ENCODE measurements at places on chromosomes 7 and 10. TPM values are rescaled to one million over a fixed set of nuclear protein-coding genes. Genes with fewer than 3 reads are reported as not detected.

KLF14 gene
- total RNA-seq: not detected

MMRN2 gene
- 5.2 TPM for total RNA-seq

DNA sequence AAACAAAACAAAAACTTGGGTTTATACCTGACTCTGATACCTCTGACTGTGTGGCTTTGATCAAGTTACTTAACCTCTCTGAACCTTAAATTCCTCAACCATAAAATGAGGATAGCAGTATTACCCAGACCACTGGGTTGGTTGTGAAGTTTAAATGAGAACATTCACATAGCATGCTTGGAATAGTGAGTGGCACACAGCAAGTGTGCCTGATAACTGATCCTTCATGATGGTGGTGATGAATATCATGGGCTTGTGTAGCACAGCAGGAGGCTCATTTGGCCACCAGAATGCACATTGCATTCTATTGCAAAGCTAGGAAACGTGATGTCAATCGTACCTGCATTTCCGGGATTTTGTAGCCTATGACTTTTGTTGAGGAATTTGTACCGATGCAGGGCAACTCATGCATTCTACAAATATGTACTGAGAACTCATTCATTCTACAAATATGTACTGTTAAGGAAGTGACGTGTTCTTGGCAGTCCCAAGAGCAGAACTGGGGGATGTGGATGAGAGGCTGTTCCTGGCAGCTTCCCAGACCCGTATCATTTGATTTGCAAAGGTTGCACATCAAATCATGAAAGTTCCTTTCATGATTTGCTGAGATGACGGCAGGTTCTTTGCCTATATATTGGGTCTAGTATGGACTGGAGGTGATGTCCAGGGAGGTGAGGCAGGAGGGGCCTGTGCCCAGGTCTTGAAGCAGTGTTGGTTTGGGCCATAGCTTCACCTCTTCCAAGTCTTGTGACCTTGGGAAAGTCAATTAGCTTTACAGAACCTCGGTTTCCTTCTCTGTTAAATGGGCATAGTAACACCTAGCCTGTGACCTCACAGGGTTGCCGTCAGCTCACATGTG is 94.6 kb upstream of the SMNDC1 start:
- DNase-seq: no peak

DNA sequence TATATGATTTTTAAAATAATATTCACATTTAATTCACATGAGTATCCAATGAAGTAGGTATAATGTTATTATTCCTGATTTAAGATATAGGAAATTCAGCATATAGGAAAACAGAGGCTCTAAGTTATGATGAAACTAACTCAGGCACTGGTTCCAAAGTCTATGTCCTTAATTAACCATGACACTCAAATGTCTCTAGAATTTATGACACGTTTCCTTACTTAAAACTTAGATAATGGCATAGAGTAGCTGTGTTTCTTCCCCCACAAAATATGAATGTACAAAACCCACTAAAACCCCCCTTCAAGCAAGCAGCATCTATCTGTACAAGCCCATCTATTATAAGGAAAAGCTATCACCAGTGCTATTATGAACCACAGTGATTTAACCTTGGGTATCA is 72.9 kb upstream of the CDK1 start:
- DNase-seq: no peak

Data from cerebellum (tissue), 4 donors.